ENCODE measurements at places on chromosomes 2 and 18. TPM values are rescaled to one million over a fixed set of nuclear protein-coding genes. Genes with fewer than 3 reads are reported as not detected.

Gene FHOD3
- total RNA-seq, result under 0.01 TPM

Gene SELENOI
- 11.0 TPM for total RNA-seq

Gene SRBD1
- 11.8 TPM for total RNA-seq

Gene SKOR2
- not detected for total RNA-seq

Gene ZRANB3
- total RNA-seq, result 4.3 TPM

All from cardiac atrium fibroblast (primary cell).